ENCODE measurements at places on chromosomes 1 and 21.

- DNase-seq, result no peak
Measured at GRCh38 chr1:11078631-11079030, 18.8 kb upstream of the SRM start.

GRCh38 chr1:173476197-173476664 lies 904 bp upstream of the PRDX6 start:
- DNase-seq, result no peak

- no peak for DNase-seq
Measured at GRCh38 chr1:231856426-231856825, 229.8 kb downstream of the DISC1 start.

DNA sequence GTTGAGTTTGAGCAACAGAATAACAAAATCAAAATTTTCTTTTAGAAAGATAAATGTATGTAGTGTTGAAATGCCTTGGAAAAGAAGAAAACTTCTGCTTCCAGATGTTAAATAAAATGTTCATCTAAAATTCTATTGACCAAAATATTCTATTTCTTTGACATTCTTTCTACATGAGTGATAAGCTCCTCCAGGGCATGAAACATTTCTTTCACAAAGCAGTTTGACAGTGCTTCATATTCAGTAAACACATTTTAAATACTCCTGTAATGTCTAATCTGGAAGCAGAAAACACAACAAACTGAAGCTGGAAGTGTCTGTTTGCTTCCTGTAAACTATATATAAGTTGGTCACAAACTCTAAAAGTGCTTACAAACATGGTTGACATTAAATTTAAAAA lies 61.5 kb downstream of the RGS21 start:
- DNase-seq, result no peak

GRCh38 chr1:180632326-180633056 lies 669 bp downstream of the XPR1 start:
- DNase-seq, result peak; percentile 99

DNA sequence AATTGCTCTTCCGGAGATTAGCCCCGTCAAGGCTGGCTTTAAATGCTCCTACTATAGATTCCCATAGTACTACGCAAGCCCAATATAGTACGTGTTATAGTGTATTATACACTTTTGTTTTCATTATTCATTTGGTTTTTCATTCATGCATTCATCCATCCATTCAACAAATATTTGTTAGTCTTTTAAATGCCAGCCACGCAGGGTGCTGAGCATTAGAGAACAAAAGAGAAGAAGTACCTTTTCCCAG lies 513 bp upstream of the RAB3GAP2 start:
- DNase-seq, result no peak

- no peak for DNase-seq
Measured at GRCh38 chr1:107622966-107623365, 342.0 kb downstream of the VAV3 start.

DNA sequence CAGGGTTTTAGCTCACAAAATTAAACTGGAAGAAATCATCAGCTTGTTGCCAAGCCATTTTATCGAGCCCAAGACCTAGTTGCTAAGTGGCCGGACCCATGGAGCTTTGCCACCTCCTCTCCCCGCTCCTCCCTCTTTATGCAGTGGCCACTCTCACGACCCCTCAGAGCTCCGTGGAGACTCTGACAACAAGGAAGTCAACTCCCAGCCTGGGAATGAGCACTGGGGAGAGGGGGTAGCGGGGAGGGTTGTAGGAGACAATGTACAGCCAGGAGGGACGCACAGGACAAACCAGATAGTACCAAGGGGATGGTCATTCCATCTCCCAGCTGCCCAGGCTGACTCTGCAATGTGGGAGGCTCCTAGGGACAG lies 250.9 kb downstream of the SIPA1L2 start:
- DNase-seq, result no peak

DNA sequence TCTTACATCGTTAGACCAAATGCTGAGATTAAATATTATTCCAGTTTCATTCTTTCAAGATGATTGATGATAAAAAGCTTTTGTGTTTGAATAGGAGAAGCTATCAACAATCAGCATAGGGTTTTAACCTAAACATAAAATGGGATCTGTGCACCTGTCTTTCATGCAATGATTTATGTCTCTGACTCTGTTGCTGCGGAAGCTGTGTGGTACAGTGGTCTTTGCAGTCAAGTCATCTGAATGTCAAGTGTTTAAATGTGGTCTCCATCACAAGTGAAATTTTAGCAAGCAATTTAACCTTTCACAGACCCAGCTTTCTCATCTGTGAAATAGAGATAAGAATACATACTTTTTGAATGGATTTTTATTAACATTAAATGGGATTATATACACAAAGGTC lies 107.2 kb downstream of the PLPPR5 start:
- DNase-seq, result no peak

GRCh38 chr1:201360901-201361651 lies 16.4 kb downstream of the TNNT2 start:
- DNase-seq, result no peak

DNA sequence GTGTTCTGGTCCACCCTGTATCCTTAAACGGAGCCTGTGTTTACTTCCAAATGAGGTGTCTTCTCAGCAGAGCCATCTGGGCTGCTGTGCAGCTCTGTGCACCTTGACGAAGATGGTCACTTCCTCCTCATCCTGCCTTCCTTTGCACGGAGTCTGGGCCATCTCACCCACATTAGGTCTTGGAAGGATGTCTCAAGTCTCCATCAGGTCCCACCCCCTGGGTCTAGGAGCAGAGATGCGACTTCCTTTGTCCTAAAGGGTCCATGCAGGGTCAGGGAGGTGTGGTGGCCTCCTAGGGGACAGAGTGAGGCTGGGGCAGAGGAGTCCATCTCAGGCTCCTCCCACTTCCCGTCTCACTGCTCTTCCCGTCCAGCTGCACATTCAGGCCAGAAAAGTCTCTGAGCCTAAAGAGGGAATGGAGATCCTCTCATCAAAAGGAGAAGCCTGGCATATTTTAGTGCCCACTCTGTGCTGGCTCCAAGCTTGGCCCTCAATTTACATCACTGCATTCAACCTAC lies 209.2 kb downstream of the MATN1 start:
- no peak for DNase-seq

DNA sequence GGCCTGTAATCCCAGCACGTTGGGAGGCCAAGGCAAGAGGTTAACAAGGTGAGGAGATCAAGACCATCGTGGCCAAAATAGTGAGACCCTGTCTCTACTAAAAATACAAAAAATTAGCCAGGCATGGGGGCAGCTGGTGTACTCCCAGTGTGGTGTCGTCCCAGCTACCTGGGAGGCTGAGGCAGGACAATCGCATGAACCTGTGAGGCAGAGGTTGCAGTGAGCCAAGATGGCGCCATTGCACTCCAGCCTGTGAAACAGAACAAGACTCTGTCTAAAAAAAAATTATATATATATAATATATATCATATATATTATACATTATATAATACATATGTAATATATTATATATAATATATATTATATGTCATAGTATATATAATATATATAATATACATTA lies 249.2 kb upstream of the TPTE start:
- no peak for DNase-seq

- DNase-seq, result no peak
Measured at GRCh38 chr1:198443365-198444233, 96.9 kb downstream of the ATP6V1G3 start.

- no peak for DNase-seq
Measured at GRCh38 chr1:48597663-48598062, 125.7 kb upstream of the SPATA6 start.

- DNase-seq, result no peak
Measured at GRCh38 chr1:82604524-82604923, 803.8 kb downstream of the ADGRL2 start.

GRCh38 chr21:33362044-33362555 lies 37.3 kb downstream of the IFNAR1 start:
- DNase-seq, result peak; percentile 88

GRCh38 chr1:172670316-172670715 lies 11.4 kb downstream of the FASLG start:
- no peak for DNase-seq

GRCh38 chr1:26530895-26531598 lies 1.5 kb downstream of the RPS6KA1 start:
- peak; percentile 57 for DNase-seq

DNA sequence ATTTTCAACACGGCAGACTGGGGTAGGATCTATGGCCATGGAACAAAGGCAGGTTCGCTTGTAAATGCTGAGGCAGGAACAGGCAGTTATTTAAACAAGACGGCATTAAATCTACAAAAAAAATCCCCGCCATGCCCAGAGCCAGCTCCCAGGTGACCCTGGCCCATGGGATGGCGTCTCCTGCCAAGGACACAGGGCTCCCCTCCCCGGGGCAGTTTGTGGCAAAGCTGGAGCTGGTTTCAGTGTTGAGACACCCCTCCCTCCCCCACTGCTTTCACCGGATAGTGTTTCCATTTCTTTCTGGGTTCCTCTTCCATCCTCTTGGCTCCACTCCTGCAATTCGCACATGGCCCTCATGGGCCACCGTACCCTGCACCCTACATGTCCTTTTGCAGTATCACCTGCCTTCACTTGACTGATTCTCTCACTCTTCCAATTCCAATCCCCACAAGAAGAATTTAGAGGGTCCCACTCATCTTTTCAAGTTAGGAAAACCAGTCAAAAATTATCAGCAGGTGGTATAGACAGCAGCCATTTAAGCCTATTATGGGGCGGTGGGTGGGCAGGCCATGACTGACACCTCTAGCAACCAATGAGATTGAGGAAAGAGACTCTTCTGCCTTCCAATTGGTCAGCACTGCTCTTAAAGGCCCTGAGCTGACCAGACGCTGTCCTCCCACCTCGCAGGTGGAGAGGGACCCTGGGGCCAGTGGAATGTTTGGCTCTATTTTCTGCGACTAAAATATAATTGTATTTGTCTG lies 52.0 kb downstream of the OLIG1 start:
- no peak for DNase-seq

DNA sequence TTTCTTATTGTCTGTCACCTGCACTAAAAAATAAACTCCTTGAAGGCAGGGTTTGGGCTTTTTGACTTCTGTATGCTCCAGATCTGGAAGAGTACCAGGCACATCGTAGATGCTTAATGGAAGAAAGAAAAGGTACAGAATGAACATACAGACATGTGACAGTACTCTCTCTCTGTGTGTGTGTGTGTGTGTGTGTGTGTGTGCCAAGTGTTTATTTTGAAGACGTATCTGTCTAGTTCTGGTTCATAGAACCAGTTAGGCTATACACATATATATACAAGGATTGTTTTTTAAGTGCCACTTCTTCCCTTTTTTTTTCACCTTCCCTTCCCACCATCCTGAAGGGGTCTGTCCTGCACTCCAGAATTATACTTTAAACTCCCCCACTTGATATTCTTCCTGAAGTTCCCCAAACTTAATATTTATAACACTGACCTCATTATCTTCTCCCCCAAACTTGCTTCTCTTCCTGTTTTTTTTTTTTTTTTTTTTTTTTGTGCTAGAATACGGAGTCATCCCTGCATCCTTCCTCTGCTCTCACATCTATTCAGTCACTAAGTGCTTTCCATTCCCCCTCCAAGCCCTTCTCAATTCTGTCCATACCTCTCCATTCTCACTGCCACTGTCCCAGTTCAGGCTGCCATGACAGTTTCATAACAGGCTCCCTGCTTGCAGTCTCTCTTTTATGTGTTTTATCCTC lies 5.4 kb upstream of the KCNA3 start:
- DNase-seq, result no peak

- DNase-seq, result no peak
Measured at GRCh38 chr21:28136656-28137255, 855.9 kb downstream of the LTN1 start.

- DNase-seq, result no peak
Measured at GRCh38 chr1:94803517-94804441, 16.4 kb upstream of the SLC44A3 start.

- DNase-seq, result no peak
Measured at GRCh38 chr1:8871965-8872399, 6.5 kb downstream of the ENO1 start.

GRCh38 chr1:3717715-3718601 lies 34.3 kb upstream of the CCDC27 start:
- no peak for DNase-seq

DNA sequence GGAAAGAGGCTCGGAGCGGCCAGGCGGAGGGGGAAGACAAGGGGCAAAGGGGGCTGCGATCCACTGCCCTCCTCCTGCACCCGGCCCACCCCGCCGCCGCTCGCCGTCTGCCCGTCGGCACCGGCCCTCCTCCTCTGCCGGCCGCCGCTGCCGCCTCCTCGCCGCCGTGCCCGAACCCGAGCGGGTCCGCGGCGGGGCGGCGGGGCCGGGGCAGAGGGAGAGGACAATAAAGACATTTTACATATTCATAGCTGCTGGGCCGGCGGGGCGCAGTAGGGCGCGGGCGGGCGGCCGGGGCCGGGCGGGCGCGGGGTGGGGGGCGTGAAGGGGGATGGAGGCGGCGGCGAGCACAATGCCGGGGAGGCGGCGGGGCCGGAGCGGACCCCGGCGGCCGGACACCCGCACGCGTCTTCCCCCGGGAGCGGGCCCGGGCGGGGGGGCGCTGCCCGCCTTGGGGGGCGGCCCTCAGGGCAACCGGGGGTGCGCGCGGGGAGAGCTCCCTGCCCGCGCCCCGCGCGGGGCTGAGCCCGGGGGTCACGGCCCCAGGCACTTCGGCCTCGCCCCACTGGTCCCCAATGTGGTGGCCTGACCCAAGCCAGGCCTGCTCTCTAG lies 546 bp downstream of the POU2F1 start:
- DNase-seq, result peak; percentile 91

- DNase-seq, result no peak
Measured at GRCh38 chr1:176243746-176244145, 36.7 kb upstream of the COP1 start.

DNA sequence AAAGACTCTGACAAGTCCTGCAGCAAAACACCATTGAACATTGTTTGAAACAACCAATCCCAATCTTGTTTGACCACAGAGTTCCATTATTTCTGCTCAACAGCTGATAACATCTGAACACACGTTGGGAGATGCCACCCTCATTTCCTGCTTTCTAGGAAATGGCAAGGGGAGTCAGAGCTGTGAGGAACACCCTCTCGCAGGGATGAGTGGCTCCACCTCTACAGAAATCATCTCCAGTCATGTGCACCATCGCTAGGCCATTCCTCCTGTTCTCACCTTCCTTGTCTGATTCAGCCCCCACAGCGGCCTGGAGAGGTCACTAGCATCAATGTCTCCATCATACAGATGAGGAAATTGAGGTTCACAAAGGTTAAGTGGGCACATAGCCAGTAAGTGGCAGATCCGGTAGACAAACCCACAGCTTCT lies 22.4 kb upstream of the RUNX3 start:
- no peak for DNase-seq

GRCh38 chr1:229067546-229067945 lies 203.4 kb upstream of the RAB4A start:
- DNase-seq, result no peak

GRCh38 chr1:116945421-116945820 lies 35.7 kb downstream of the PTGFRN start:
- DNase-seq, result no peak
